ENCODE measurements at places on chromosomes 2 and 18.

- no peak for DNase-seq
Measured at GRCh38 chr2:216590780-216591179, 42.4 kb upstream of the IGFBP2 start.

DNA sequence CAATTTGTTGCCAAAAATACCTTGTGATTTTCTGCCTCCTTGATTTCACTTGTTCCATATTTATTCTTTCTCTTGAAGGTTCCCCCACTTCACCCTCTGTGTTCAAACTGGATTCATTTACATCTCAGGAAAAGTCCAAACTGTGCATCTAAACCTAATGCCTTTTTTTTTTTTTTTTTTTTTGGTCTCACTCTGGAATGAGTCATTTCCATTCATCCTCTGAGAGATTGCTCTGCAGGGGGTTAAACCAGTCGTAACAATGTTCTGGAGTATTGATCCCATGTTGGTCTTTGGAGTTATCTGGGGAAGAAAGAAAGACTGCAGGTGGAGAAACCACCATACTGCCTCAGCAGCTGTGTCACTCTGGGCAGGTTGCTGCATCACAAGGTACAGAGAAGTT lies 119.7 kb downstream of the TACR1 start:
- DNase-seq: no peak

GRCh38 chr2:179428649-179429048 lies 164.0 kb upstream of the SESTD1 start:
- no peak for DNase-seq

DNA sequence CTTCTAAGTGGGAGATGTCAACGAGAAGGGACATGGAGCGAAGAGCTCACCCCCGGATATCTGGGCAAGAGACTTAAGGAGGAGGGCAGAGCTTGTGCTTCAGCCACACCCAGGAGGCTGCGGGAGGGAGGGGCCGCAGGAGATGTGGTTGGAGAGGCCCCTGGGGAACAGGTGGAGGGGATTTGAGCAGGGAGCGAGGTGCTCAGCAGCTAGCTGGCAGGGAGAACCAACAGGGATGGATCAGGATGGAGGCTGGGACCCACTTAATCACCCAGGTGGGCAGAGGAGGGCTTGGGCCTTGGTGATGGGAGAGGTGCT lies 78.3 kb downstream of the MBP start:
- no peak for DNase-seq

- DNase-seq: no peak
Measured at GRCh38 chr18:48643262-48643661, 104.4 kb downstream of the CTIF start.
